ENCODE measurements at places on chromosomes 6 and 20. TPM values are rescaled to one million over a fixed set of nuclear protein-coding genes. Genes with fewer than 3 reads are reported as not detected.

- peak; percentile 40 for ATAC-seq
Measured at GRCh38 chr6:11248974-11249761, 16.7 kb upstream of the NEDD9 start.

GRCh38 chr6:168506460-168506859 is 65.5 kb downstream of the SMOC2 start:
- no peak for ATAC-seq

- no peak for ATAC-seq
Measured at GRCh38 chr6:90874931-90875330, 288.1 kb upstream of the MAP3K7 start.

ELOVL2 gene
- not detected for total RNA-seq

OPRM1 gene
- not detected for total RNA-seq
